ENCODE measurements at places on chromosomes 7 and 10. TPM values are rescaled to one million over a fixed set of nuclear protein-coding genes. Genes with fewer than 3 reads are reported as not detected.

DNA sequence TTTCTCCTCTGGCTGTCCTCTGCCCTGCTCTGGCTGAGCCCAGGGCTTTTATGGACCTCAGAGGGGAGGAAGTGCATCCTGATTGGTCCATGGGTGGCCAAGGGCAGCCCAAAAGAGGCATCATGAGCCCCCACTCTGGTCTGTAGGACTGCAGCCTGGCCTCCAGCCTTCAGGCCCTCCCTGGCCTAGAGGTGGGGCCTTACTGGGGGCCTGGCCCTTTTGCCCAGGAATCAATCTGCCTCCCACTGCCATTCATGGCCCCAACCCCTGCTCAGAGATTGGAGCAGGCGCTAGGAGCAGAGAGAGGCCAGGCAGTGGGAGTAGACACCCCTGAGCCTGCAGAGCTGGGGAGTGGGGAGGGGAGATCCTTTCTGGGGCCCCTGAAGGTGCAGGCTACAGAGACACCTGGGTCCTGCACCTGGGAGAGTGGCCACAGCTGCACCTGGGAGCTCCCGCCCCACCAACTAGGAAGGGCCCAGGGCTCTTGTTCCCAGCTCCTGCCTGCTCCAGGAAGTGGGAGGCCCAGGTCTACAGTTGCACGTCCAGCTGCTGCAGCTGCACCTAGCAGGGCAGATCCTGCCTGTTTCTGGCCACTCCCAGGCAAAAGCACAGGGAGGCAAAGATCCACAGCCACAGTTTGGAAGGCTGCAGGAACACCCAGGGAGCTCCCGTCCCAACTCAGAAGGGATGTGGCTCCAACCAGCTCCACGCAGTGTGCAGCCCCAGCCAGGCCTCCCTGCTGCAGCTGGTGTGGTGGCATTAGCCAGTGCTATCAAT is 6.4 kb upstream of the DYNC2I1 start:
- DNase-seq: no peak

GRCh38 chr7:20543500-20543899 is 72.0 kb upstream of the ABCB5 start:
- DNase-seq: no peak

GRCh38 chr10:24246365-24246764 is 37.4 kb downstream of the KIAA1217 start:
- no peak for DNase-seq

The CYP3A5 gene
- total RNA-seq: 0.96 TPM

Measured in K562 (cell line).